Stimulated activated CD4-positive, alpha-beta T cell treated with anti-CD3 and anti-CD28 coated beads, TNF-alpha, amount 100 ng/mL, for 24 hours (primary cell): ENCODE measurements at places on chromosomes 1 and 21.

- DNase-seq: no peak
Observed at GRCh38 chr1:182786223-182786994, 3.2 kb upstream of the NPL start.

DNA sequence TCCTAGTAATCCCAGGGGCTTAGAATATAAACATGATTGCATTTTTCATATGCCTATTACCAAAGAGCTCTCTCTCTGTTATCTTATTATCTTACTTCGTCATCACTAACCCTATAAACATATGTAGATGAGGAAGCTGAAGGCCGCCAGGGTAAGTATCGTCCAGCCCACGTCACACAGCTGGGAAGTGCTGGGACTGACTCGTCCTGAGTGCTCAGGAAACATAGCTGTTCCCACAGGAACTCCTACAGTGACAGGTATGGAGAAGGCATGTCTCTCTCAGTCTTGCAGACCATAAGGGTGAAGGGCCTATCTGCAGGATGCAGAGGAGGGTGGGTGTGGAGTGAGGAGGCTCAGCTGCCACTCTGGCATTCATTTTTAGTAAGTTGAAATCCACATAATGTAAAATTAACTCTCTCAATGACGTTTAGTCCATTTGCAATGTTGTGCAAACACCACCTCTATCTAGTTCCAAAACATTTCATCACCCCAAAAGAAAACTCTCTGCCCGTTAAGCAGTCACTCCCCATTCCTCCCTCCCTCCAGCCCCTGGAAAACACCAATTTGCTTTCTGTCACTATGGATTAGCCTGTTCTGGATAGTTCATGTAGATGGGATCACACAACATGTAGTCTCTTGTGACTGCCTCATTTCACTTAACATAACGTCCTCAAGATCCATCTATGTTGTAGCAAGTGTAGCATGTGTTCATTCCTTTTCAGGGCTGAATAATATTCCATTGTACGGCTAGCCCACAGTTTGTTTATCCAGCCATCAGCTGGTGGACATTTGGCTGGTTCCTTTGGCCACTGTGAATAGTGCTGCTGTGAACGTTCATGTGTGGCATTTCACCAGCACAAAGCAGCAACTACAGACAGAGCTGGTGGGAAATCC, 68.3 kb downstream of the TCP10L start:
- DNase-seq: no peak

DNA sequence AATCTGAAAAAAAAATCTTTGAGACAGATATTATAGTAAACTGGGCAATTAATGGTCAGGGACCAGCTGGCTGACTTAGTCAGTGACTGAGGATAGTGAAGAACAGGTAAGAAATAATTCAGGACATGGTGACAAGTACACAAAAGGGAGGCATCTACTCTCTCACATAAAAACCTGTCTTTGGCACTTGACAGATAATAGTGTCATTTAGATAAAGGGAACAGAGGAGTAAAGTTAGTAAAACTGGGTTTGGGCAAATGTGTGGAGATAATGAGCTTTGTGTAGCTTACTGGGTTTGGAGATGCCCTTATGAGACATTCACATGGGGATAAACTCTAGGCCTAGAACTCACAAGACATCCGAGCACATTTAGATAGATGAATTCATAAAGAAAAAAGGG, 4.0 kb downstream of the SSX2IP start:
- no peak for DNase-seq

GRCh38 chr1:244388961-244389360, 62.7 kb downstream of the ADSS2 start:
- no peak for DNase-seq

GRCh38 chr1:109886827-109887226, 23.8 kb upstream of the CSF1 start:
- no peak for DNase-seq

GRCh38 chr21:19340303-19340702, 936.7 kb upstream of the TMPRSS15 start:
- DNase-seq: no peak

- DNase-seq: no peak
Observed at GRCh38 chr1:2248127-2248826, 20.2 kb downstream of the SKI start.

GRCh38 chr1:226943156-226943555, 3.1 kb downstream of the COQ8A start:
- no peak for DNase-seq

- DNase-seq: no peak
Observed at GRCh38 chr1:156766298-156767100, 836 bp upstream of the PRCC start.

- DNase-seq: no peak
Observed at GRCh38 chr21:15160136-15160535, 95.3 kb upstream of the NRIP1 start.

DNA sequence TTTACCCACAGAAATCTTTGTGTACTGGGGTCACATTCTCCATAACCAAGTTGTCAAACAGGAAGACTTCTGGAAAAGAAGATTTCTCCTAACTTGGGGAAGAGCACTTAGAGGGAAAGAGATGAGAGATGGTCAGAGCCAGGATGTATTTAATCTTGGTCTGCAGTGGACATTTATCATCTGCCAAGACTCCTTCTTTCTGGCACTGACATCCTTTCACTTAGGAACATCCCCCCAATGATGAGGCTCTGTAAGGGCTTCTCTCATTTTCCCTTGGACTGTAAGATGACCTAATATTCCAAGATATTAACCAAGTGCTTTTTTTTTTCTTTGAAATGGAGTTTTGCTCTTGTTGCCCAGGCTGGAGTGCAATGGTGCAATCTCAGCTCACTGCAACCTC, 39.3 kb upstream of the IGSF3 start:
- DNase-seq: no peak

GRCh38 chr1:160954158-160955104, at the start of gene ITLN2:
TSS of gene ITLN2 (minus strand) at chr1:160954809. CDS start at chr1:160954741, 68 bp downstream.
- DNase-seq: peak; percentile 13

DNA sequence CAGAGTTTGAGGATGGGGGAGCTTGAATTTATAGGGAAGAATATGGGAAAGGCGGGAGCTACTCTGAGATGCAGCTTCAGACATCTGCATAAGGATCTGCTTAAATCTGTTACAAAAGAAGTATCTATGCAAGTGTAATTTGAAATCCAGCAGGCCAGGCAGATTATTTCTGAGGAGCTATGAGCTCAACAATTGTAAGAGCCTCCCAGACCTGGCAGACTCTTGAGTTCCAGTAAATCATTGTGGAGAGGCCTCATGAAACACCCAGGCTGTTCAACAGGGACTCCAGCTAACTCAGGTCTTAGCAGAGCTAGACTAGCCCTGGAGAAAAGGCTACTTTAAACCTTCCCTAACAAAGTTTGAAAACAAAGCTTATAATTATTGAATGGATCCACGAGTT, 647.5 kb upstream of the CHRM3 start:
- DNase-seq: no peak

DNA sequence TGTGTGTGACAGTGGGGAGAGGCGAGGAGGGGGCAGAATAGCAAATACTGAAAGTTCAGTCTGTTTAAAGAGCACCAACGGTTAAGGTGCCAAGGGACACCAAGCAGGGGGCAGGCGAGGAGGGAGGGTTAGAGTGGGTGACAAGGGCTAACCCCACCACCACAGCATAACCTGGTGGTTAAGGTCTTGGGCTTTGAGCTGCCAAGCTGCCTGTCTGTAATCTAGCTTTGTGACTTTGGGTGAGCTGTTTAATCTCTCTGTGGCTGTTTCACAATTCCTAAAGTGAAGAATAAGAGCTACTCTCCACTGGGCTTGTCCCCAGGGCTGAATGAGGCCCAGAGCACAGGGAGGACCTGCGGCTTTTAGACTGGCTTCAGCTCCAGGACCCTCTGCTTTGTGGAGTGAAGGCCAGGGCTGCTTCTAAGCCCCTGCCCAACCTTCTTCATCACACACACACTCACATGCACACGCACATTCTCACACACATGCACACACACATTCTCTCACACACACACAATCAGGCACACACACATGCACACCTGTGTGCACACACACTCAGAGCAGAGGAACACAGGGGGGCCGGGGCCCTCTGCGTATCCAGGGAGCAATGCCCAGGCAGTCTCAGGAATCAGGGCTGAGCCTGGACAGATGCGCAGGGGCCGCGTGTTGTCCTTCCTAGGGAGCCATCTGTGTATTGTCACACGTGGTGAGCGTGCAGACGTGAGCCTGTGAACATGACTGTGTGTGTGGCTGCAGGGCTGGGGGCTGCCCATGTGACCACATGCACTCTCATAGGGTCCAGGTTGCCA, 101.6 kb upstream of the TARDBP start:
- no peak for DNase-seq

GRCh38 chr1:243927381-243927780, 77.3 kb upstream of the AKT3 start:
- no peak for DNase-seq

- DNase-seq: no peak
Observed at GRCh38 chr1:44568128-44568900, 106.0 kb downstream of the TMEM53 start.

DNA sequence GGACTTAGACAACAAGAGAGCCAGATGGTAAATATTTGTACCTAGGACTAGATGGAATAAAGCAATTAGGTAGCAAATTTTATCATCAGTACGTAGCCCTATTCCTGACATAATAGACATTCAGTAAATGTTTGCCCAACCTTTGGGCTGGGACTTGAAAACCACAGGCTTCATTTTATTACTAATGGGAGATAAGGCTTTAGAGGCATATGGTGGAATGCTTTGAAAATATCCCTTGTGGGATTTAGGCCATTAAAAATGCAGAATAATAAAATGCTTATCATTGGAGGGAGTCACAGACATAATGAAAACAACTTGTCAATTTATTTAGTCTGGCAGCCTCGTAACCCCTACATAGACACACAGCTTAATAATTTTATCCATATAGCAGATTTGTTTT, 296.1 kb upstream of the SPAG17 start:
- no peak for DNase-seq

DNA sequence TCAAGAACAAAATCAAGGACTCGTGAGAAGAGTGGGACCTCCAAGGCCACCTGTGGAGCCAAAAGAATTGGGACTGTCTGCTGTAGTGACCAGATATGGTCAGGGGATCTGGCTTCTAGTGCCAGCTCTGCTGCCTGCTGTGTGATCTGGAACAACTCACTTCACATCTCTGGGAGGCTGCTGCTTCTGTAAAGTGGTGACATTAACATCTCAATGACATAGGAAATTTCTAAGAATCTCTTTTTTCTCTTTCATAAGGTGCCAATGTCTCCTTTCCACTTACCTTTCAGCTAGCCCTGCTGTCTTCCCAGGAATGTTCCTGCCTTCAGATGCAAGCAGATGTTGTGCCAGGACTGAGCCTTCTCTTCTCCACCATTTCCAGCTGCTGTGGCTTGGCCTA, 5.0 kb upstream of the SRSF4 start:
- no peak for DNase-seq

DNA sequence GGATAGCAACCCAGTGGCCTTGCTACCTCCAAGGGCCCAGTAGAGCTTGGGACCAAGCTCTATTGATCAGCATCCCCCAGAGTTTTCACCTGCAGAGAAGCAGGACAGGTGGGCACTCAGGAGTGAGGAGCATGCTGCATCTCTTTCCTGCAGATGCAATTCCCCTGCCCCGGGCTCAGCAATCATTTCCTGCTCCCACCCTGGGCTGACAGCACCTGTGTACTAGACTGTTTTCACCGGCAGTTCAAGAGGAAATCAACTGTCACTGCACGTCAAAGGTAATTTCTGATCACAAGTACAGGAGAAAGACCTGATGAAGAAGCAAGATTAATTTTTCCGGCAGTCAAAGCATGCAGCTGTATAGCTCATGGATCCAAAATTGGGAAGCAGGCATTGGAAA, 8.8 kb upstream of the NT5C1A start:
- DNase-seq: no peak

DNA sequence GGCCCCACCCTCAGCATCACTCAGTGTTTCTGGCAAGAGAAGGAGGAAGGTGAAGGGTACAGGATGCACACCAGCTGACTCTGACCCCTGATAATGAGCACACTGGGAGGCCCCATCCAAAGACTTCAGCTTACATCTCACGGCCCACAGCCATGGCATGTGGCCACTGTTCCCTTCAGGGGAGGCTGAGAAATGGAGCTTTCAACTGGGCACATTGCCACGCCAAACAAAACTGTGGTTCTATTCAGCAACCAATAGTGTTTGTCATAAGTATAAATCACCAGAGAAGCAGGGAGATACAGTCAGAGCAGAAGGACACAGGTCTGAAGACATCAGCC, 12.7 kb upstream of the TRAF3IP3 start:
- no peak for DNase-seq

GRCh38 chr1:81549588-81550127, 251.1 kb upstream of the ADGRL2 start:
- DNase-seq: no peak

- DNase-seq: no peak
Observed at GRCh38 chr1:7847599-7847998, 5.3 kb downstream of the UTS2 start.

- DNase-seq: no peak
Observed at GRCh38 chr1:188402986-188403385, 1574.2 kb downstream of the PLA2G4A start.

GRCh38 chr1:235054936-235055335, 73.7 kb downstream of the TOMM20 start:
- no peak for DNase-seq

GRCh38 chr1:221308534-221309511, 429.6 kb downstream of the HLX start:
- no peak for DNase-seq

DNA sequence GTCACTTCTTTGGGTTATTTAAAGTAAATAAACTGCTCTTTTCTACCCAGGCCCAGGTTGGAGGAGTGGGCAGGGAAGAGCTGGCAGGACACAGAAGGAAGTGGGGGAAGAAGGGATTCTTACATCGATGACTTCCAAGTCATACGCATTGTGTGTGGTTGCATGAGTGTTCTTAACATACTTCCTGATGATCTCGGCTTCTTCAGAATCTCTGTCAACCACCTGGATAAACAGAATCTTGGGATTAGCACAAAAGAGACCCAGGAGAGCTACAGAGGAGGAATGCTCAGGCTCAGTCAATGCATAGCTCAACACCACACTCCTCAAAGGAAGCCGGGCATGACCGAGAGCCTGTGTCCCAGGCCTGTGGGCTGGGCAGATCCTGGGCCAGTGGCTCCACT, 42.1 kb downstream of the PARP1 start:
- DNase-seq: no peak

- no peak for DNase-seq
Observed at GRCh38 chr1:188154761-188155160, 1326.0 kb downstream of the PLA2G4A start.

- no peak for DNase-seq
Observed at GRCh38 chr1:24186711-24186992, 437 bp downstream of the IFNLR1 start.

DNA sequence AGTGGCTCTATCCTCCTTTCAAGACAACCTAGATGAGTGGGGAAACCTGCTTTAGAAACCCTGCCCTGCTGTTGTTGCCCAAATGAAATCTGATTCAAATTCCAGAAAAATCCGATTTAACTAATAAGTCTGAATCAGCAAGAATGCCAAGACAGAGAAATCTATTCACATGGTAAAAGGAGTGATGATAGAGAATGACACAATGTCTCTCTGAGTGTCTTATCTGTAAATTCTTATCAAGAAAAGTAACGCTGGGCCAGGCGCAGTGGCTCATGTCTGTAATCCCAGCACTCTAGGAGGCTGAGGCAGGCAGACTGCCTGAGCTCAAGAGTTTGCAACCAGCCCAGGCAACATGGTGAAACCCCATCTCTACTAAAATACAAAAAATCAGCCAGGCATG, 13.7 kb upstream of the GUCA2A start:
- DNase-seq: no peak
